Activated naive CD8-positive, alpha-beta T cell treated with anti-CD3 and anti-CD28 coated beads, Interleukin-2, amount 50 U/mL, for 24 hours (primary cell): ENCODE measurements at places on chromosomes 6 and 20.
A peak's percentile ranks its signal among the peaks of the same experiment; 100 is the strongest.

- DNase-seq, result no peak
Observed at GRCh38 chr6:3140201-3140600, 17.1 kb downstream of the TUBB2A start.

DNA sequence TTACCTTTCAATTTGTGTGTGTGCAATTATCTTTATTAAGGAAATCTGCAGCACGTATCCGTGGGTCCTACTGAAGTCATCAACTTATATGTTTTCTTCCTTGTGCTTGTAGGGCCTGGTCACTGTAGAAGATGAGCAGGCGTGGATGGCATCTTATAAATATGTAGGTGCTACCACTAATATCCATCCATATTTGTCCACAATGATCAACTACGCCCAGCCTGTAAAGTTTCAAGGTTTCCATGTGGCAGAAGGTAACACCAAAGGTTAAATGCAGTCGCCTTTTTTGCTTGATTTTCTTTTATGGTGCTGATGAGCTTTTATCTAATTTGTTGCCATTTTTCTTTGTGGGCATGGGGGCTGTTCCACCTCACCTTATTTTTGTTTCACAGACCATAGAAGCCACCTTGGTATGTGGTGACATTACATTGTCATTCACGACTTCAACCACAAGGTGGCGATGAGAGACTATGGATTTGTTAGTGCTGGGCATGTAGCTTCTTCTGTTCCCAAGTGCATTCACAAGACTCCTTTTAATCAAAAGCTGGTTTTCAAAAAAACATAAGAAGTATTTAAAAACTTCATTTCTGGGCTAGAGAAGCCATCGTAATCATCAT, 106.5 kb upstream of the LAMP5 start:
- DNase-seq, result peak; percentile 50

- no peak for DNase-seq
Observed at GRCh38 chr6:118134736-118135135, 227.7 kb downstream of the SLC35F1 start.

DNA sequence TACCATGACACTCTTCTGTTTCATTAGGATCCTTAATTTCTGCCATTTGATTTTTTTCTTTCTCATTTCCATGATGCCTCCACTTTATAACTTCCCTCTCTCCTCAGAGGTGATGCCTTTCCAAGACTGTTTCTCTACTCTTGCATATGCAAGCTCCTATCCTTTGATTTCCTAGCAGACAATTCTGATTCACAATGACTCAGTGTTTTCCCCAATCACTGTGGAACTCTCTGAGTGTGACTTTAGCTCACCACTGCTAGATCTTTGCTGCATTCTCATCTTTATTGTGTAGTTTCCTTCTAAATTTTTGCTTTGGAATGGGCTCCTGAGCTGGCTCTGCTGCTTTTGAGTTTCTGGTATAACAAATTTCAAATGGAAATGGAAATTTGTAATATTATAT, 184.9 kb downstream of the TINAG start:
- DNase-seq, result no peak

GRCh38 chr6:82088978-82089771, 158.4 kb downstream of the IBTK start:
- DNase-seq, result no peak

DNA sequence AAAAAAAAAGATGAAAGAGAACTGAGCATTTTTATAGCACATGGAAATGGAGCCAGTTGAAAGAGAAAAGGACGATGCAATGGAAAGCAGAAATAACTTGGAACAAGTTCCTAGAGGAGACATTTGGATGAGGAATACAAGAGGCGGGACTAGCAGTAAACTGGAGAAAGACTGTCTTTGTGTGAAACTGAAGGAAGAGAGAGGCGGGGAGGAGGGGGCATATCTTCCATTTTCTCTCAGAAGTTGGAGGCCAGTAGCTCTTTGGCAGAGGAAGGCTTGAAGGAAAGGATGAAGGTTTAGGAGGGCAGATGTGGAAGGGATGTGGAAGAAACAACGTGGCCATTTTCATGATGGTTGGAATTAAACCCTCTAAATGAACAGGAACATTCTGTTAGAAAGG, 33.0 kb upstream of the ADGRF1 start:
- no peak for DNase-seq

- no peak for DNase-seq
Observed at GRCh38 chr20:22914291-22914690, 120.8 kb upstream of the SSTR4 start.

DNA sequence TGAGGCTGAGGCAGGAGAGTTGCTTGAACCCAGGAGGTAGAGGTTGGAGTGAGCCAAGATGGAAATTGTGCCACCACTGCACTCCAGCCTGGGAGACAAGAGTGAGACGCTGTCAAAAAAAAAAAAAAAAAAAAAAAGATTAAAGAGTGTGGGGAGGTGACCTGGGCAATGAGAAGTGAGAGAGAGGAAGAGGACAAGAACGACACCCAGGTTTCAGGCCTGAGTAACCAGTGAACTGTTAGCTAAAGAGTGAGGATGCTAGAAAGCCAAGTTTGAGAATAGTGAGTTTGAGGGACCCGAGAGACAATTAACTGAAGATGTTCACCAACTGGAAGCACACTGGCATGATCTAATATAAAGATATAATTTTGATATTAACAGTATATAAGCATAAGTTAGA, 85.4 kb upstream of the TNFAIP3 start:
- no peak for DNase-seq

DNA sequence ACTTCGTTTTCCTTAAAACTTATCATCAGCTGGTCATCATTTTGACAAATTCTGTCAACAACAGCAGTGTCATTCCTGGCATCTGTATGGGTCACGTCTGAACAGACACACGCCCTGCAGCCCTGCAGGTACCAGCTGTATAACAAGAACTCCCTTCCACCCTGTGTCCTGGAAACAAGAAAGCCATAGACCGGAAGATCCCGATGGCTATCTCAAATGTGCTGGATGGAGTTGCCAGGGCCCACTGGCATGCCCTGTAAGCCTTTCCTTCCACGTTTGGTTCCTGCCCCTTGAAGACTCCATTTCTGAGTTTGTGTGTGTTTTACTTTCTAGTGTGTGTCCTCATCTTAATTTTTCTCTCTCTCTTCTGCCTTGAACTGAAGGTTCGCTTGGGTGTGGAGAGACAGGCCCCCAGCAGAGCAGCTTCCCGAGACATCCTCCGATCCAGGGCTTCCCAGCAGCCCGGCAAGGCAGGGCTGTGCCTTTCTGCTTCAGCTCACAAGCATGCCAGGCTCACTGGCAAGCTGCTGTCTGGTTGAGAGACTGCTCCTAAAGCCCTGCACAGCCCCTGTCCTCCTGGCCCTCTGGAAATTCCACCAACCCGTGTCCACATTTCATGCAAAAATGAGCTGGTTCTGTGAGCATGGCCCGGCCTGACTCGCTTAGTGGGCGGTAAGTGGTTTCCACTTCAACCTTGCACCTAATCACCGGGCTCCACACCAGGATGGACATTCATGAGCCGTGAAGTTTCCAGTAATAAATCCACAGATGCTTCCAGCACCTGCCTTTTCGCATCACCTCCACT, 8.7 kb downstream of the GFRA4 start:
- no peak for DNase-seq

DNA sequence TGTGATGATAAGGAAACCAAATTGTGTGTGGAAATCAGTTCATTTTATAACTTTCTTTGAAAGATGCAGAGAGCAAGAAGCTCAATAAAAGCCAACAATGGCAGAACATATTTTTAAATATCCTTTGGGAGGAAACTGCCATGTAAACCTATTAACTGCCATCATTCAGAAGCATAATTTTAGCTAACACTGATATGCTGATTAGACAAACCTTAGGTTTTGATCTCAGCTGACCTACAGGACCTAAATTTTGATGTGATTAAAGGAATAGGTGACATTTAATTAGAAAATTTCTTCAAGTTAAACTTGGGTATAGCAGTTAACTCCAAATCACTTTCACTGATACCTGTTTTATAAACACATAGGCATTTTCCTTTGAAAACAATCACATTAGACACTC, 187.1 kb downstream of the TFAP2B start:
- no peak for DNase-seq
